MG63 (cell line): ENCODE measurements at places on chromosomes 13 and 19. TPM values are rescaled to one million over a fixed set of nuclear protein-coding genes. Genes with fewer than 3 reads are reported as not detected.

- DNase-seq = no peak
Measured at GRCh38 chr19:49690656-49691242, at the start of gene CPT1C. TSS of gene CPT1C (plus strand) at chr19:49691116. CDS start at chr19:49692253, 1,137 bp downstream.

GRCh38 chr19:48961051-48961649, 4.0 kb upstream of the FTL start:
- no peak for DNase-seq

DNA sequence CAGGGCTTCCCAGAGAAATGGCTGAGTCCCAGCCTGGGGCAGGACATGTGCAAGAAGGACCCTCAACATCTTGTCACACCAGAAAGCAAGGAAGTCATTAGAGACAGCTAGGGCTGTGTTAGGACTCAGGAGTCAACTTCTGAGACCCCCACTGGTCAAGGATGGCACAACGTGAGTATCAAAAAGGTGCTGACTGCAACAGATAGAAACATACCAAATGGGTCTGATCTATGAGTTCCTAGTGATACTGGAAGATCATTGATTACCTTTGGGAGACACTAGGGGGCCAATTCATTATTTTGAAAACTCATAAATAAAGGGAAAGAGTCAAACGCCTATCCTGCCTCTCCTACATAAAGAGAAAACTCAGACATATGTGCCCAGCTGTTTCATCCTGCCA, 73.5 kb upstream of the GJB6 start:
- no peak for DNase-seq

DNA sequence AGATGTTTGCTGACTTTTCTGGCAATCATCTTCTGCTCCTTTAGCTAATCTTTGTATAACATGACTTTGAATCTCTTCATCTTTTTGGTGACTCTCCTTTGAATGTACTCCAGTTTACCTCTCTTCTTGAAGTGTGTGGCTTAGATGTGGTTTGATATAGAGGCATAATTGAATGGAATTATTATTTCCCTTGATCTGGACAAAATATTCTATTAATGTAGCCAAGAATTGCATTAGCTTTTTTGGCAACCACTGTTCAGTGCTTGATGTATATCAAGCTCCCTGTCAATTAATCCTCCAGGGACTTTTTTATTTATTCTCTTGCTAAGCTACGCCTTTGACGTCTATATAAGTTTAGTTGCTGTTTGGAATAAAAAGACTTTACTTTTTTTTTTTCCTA, 490.8 kb downstream of the PCDH20 start:
- no peak for DNase-seq

DNA sequence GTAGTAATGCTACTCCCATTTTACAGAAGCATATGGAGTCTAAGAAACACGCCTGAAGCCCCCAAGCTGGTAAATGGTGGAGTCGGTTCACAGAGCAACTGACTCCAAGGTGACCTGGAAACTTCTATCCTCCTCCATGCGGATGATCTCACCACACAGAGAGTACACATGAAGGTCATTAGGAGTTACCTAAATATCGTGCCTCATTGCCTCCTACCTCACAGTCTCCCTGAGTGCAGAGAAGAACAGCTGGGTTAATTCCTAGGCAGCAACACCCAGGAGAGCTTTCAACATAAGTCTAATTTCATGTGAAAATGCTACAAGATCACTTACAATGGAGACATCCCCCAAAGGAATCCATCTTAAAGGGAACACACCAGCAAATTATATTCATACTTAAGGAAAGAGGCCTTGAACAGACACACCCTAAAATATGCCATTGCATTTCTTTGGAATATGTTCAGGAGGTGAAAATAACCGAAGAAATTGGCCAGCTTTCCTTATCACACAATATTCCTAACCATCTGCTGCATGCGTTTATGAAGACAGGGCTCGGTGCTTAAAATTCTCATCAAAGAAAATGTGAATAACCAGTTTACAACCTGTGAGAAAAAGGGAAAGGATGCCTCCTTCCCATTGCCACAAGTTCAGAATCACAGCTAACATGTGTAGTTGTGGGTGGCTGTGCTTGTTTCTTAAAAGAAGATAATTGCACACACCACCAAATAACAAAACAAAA, 203.6 kb upstream of the NBEA start:
- no peak for DNase-seq

GRCh38 chr19:6413721-6414643, 10.6 kb downstream of the KHSRP start:
- no peak for DNase-seq

GRCh38 chr19:993831-994393, 6.3 kb upstream of the GRIN3B start:
- DNase-seq = no peak

- DNase-seq = peak; percentile 25
Measured at GRCh38 chr13:114131583-114132418, 622 bp downstream of the RASA3 start.

- no peak for DNase-seq
Measured at GRCh38 chr13:99655351-99656091, 154.2 kb downstream of the TM9SF2 start.

DNA sequence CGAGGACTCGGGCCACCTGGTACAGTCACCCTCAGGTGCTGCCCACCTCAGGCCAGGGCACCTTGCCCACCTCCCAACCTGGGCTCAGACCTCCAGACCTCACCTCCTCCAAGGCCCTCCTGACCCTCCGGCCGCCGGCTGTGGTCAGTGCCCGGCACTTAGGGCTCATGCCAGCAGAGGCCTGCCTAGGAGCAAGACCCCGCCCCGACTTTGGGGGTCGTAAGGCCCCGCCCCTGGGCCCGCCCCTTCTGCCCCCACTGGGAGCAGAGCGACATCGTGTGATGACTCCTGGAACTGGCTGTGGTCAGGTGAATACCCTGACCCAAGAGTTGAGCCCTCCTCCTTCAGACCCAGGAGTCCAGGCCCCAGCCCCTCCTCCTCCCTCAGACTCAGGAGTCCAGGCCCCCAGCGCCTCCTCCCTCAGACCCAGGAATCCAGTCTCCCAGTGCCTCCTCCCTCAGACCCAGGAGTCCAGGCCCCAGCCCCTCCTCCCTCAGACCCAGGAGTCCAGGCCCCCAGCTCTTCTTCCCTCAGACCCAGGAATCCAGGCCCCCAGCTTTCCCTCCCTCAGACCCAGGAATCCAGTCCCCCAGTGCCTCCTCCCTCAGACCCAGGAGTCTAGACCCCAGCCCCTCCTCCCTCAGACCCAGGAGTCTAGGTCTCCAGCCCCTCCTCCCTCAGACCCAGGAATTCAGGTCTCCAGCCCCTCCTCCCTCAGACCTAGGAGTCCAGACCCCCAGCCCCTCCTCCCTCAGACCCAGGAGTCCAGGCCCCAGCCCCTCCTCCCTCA, at the start of gene SBK2:
Gene SBK2, minus strand, starts transcription at position 183 of the 790 bp plus-strand sequence. CDS start 839 bp downstream, outside the sequence.
- peak; percentile 23 for DNase-seq

DNA sequence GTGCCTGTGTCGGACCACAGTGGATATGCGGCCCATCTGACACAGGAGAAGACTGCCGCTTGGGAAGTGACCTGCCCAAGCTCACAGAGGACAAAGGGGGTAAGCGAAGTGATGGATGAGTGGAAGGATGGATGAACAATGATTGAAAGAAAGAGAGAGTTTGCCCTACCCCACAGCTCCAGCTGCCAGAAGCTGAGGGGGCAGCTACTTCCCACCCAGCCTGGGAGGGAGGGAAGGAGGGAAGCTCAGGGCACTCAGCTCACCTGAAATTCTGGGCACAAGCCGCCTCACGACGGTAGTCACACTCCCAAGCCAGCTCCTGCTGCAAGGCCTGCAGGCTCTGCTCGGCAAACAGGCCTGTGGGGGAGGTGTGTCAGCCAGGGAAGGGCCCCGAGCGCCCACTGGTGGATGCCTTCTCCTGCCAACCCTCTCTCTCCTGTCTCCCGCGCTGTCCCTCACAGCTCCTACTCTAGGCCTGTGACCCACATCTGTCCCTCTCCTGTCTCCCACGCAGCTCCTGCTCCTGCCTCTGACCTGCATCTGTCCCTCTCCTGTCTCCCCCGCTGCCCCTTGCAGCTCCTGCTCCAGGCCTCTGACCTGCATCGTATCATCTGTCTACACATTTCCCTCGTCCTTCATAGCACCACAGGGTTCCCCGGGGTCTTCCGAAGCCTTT, 12.0 kb upstream of the NUMBL start:
- DNase-seq = no peak

DNA sequence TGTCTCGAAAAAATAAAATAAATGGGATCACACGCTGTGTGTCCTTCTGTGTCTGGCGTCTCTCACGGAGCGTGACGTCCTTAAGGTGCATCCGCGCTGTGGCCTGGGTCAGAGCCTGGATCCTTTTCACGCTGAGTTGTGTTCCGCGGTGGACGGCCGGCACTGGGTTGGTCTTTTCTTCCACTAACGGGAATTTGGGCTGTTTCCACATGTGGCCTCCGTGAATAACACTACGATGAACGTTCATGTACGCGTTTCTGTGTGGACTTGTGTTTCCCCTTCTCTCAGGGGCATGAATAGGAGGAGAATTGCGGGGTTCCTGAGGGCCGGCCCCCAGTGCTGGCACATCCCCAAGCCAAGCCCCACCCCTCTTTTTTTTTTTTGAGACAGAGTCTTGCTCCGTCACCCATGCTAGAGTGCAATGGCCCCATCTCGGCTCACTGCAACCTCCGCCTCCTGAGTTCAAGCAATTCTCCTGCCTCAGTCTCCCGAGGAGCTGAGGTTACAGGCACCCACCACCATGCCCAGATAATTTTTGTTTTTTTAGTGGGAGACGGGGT, 6.2 kb upstream of the PTBP1 start:
- DNase-seq = no peak

- DNase-seq = peak; percentile 23
Measured at GRCh38 chr19:32652894-32653598, 21.9 kb downstream of the ANKRD27 start.

DNA sequence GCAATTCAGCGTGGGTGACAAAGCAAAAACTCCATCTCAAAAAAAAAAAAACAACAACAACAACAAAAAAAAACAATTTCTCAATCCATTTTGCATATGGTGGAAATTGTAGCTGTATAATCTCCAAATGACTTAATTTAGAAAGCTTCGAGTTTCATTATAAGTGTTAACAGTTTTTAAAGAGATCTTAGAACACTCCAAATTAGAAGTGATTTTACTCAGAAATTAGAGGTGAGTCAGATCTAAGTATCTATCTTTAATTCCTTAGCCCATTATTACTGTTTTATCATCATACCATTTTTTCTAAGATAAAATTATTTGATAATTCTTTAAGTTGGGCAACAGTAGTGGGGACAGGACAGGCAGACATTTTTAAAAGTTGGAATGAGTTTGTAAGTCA, 60.5 kb downstream of the ZMYM2 start:
- no peak for DNase-seq

DNA sequence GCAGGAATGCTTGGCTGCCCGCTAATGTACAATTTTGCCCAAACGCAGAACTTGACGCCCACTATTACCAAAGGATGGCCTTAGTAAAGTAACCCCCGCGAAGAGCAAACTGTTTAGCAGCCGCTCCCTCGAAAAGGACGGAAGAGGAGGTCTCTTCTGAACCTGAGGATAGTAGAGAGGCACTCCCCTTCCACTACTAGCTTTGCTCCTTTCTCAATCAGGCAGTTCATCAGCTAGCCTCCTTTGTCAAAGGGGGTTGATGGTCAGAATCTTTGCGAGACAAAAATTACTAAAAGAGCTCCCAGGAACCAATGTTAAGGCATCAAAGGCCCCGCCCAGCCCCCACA, 534 bp downstream of the CAB39L start:
- peak; percentile 2 for DNase-seq

GRCh38 chr13:60018536-60018935, 145.2 kb downstream of the DIAPH3 start:
- no peak for DNase-seq

DNA sequence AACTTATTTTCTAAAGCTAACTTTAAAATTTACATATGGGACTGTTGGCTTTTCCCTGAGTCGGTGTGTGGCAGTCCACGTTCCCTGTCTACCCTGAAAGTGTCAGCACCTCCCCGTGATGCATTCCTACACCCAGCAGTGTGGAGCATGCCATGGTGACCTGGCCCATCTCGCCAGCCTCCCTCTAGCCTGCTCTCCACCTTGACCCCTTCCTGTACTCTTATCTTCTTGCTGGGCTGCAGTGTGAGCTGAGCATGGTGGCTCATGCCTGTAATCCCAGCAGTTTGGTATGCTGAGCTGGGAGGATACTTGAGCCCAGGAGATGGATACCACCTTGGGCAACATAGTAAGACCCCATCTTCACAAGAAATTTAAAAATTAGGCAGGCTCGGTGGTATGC, 25.4 kb downstream of the MICOS13 start:
- no peak for DNase-seq

GRCh38 chr19:5214371-5214770, 126.2 kb downstream of the PTPRS start:
- no peak for DNase-seq

- no peak for DNase-seq
Measured at GRCh38 chr13:80560609-80561008, 219.7 kb upstream of the SPRY2 start.

DNA sequence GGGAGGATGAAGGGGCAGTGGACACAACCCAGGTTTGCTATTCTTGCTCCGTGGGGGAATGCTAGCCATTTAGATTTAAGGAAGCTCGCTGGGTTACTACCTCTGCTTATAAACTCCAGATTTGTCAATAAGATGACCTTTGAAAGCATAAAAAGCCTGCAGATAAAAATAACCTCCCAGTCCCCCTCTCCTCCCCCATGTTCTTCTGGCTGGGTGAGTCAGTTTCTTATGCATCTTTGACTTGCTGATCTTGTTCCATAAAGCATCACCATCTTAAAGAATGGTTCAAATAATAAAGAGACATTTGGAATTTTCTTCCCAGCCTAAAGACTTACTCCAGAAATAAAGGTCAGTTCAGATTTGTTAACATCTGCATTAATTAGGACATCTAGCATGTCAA, 118.3 kb upstream of the RNF113B start:
- DNase-seq = no peak

DNA sequence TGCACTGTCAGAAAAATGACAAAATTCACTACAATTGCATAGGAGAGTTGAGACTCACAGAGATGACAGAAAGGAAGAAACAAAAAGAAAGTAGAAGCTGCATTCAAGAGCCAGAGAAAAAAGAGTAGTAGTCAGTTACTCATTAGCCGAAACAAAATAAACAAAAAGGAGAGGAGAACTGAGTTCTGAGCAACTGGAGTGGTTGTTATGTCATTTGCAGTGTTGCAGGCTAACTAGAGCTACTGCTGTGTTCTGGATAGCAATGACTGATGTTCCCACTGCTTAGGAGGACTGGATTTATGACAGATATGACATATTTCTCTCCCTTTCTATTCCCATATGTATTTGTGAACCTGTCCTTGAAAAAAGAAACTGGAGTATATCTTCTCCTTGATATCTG, 482.6 kb downstream of the RFC3 start:
- DNase-seq = no peak

- no peak for DNase-seq
Measured at GRCh38 chr19:30877661-30878113, 471.5 kb downstream of the TSHZ3 start.

The TEX26 gene
- total RNA-seq = not detected in 2 replicates

The TNFRSF19 gene
- 0.27 and 1.3 TPM in 2 replicates for total RNA-seq

The KIR2DL1 gene
- not detected in 2 replicates for total RNA-seq

The PSG2 gene
- total RNA-seq = not detected in 2 replicates

The C3 gene
- total RNA-seq = 2.2 and 7.5 TPM in 2 replicates

The TMEM150B gene
- not detected in 2 replicates for total RNA-seq

The RGS9BP gene
- 0.37 and 1.2 TPM in 2 replicates for total RNA-seq

The MISP3 gene
- 1.6 and 2.3 TPM in 2 replicates for total RNA-seq

The SERPINE3 gene
- total RNA-seq = not detected in 2 replicates

The EIF3K gene
- 252 and 669 TPM in 2 replicates for total RNA-seq
